Caki2 (cell line): ENCODE measurements at places on chromosomes 1 and 21. TPM values are rescaled to one million over a fixed set of nuclear protein-coding genes. Genes with fewer than 3 reads are reported as not detected.

SLC16A4 gene
- total RNA-seq: 54.2 and 56.5 TPM in 2 replicates

GADD45A gene
- 9.5 and 24.1 TPM in 2 replicates for total RNA-seq

AQP10 gene
- total RNA-seq: not detected in 2 replicates

CLCA1 gene
- total RNA-seq: not detected in 2 replicates

STRIP1 gene
- 11.9 and 16.5 TPM in 2 replicates for total RNA-seq

CDCP2 gene
- total RNA-seq: not detected in 2 replicates
